ENCODE measurements at places on chromosomes 12 and 14.

- DNase-seq, result no peak
Measured at GRCh38 chr14:67562776-67563150, 29.7 kb downstream of the PLEKHH1 start.

DNA sequence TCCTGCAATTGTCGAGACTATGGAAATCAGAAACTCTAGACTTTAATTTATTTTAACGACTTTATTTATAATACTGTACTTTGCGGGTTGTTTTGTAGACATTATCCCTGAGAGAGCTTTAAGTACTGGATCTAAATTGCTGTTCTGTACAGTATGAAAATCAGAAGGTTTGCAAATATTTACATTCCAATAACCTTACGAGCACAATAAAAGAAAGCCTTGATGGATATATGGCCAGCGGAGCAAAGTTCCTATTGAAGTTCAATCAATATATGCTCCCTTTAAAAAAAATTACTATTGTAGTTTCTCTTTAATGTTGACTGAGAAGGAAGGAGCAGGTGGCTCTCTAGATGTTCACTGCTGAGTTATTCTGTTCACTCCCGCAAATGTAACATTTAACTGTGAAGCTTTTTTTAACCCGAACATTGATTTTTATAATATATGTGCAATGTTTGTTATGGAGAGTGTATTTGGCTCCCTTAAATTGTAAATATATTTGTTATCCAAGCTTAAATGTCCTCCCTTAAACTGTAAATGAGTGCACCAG lies 235.3 kb downstream of the PLCZ1 start:
- DNase-seq, result no peak

DNA sequence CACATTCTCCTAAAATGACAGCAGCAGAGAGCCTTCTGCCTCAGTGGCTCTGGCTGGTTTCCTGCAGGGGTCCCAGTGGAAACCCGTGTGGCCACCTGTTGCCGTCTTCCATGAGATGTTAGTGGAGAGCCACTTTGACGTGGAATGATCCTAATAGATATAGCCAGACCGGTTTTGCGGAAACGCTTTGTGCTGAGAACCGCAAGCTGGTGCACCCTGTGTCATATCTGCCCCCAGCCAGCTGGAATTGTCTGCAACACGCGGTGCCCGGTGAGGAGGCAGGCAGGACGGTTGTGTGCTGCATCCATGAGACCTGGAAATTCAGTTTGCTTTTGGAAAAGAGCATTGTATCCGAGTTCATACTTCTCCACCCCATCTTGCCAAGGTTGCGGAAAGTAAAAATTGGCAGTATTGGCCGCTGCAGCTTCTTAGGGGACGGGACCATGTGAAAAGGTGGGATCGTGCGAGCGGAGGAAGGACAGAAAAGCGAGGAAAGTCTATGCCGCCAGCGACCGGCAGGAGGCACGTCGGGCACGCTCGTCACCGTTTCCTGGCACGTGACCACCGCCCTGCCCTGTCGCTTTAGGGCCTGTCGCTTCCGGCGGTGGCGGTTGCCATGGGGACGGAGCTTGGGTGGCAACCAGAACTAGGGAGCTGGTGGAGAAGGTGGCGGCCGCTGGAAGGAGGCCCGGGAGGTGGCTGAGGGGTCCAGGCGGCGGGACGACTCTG lies at the start of gene CFAP251:
TSS of gene CFAP251 (plus strand) at position 643 of the 729 bp plus-strand sequence. CDS start 2,714 bp downstream, outside the sequence.
- peak; percentile 100 for DNase-seq

GRCh38 chr12:116539905-116540482 lies 19.2 kb upstream of the MAP1LC3B2 start:
- DNase-seq, result no peak

DNA sequence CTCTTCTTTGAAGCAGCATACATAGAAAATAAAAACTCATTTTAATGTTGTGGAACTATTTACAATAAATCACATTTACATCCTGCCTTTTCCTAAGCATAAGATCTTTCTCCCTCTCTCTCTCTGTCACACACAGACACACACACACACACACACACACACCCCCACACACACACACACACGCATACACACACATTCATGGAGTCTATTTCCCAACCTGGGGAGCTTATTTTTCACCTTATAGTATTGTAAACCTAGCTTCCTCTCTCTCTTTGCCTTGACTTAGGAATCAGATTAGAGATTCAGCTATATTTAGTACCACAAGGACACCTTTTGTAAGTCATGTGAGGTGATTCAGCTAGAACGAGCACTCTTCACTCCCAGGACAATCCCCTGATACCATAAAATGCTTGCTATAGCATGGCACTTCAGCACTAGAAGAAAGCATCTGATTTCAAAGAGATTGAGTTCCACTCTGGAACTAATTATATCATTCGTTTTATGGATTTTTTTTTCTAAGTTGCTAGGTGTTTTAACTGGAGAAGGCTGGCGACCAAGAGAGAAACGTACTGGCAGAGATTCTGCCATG lies 23.6 kb downstream of the TMEM30B start:
- no peak for DNase-seq

GRCh38 chr12:107670999-107671643 lies 14.5 kb upstream of the PWP1 start:
- DNase-seq, result no peak

DNA sequence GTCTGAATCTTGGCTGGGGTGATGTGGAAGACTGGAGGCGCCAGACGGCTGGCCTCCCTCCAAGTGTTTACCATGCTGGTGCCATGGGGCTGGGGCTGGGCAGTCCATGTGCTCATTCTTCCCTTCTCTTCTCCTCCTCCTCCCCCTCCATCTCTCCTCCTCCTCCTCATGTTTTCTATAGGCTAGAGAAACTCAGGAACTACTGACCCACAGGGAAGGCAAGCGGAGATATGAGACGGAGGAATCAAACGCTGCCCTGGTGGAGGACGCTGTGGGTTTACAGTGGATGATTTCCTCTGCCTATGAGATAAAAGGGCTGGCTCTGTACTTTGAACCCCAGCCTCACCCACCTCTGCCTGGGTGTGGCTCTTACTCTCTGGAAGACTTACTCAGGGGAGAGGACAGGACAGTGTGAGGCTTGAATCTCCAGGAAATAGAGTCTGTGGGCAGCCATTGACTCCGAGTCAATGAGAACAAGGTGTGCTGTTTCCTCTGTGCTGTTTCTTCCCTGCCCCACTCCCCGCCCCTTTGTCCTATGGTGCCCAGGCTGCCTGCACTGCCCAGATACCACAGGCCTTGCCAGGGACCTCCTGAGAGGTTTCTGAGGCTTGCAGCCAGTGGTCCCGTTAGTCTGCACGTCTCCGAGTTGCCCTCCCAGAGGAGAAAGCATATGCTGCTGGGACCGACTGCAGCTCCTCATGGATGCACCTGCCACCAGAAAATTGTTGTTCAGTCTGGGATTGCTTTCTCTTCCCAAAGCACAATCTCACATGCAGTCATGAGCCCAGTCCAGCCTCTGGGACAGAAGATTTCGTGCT lies 132.6 kb upstream of the ARHGAP5 start:
- DNase-seq, result no peak

GRCh38 chr14:50230701-50231474 lies 490 bp downstream of the SOS2 start:
- peak; percentile 92 for DNase-seq

GRCh38 chr12:6956021-6956727 lies 5.0 kb downstream of the PTPN6 start:
- DNase-seq, result peak; percentile 88

DNA sequence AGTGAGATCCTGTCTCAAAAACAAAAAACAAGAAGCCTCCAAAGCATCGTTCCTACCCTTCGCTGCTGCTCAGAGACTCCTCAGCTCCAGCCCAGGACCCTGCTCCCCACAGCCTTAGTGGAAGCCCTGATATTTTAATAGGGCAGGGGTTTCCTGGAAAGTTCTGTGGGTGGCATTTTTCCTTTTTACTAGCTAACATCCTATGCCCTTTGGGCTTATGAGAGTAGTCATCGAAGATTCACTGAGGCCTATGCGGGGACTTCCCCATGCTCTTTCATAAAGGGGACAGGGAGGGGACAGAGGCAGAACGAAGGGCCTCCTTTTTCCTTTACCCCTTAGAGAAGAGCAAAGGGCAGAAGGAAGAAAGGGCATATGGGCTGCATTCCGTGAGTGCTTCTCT lies 8.3 kb downstream of the LAG3 start:
- no peak for DNase-seq

DNA sequence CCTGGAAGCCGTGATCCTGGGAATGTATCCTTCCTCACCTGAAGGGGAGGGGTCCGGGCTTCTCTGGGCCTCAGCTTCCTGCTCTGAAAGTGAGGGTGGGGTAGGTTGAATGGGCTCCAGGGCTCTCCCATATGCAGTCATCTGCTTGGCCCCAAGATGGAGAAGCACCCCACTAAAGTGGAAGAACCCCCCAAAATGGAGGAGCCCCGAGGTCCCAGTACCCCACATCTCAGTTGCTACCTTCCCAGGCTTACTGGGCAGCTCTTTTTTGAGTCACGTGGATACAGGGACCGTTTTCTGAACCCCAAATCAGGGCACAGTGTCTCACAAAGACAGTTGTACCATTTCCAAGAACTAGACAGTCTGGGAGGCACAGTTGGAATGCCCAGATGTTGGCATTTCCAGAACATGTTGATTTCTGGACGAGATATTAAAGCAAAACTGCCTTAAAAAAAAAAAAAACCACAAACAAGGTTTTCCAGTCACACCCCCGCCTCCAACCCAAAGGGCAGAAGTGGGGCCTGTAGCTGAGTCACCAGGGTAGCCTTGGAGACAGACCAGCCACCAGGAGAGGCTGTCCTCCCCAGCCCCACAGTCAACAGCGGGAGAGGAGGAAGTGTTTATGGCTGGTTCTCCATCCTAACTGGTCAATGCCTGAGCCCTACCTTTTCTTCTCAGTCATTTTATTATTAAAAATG lies 12.1 kb downstream of the VASH1 start:
- peak; percentile 77 for DNase-seq

GRCh38 chr12:15984097-15984800 lies 73.1 kb downstream of the DERA start:
- no peak for DNase-seq

GRCh38 chr12:54701940-54702592 lies 53.9 kb upstream of the DCD start:
- no peak for DNase-seq

GRCh38 chr14:68363843-68364767 lies 428.8 kb downstream of the ZFP36L1 start:
- DNase-seq, result peak; percentile 85

GRCh38 chr12:32949815-32950214 lies 53.2 kb upstream of the PKP2 start:
- DNase-seq, result no peak

- DNase-seq, result no peak
Measured at GRCh38 chr12:26092346-26093105, 32.3 kb downstream of the BHLHE41 start.

GRCh38 chr12:95181103-95181502 lies 36.2 kb downstream of the FGD6 start:
- no peak for DNase-seq

GRCh38 chr14:104180561-104181165 lies 42.3 kb downstream of the KIF26A start:
- no peak for DNase-seq

DNA sequence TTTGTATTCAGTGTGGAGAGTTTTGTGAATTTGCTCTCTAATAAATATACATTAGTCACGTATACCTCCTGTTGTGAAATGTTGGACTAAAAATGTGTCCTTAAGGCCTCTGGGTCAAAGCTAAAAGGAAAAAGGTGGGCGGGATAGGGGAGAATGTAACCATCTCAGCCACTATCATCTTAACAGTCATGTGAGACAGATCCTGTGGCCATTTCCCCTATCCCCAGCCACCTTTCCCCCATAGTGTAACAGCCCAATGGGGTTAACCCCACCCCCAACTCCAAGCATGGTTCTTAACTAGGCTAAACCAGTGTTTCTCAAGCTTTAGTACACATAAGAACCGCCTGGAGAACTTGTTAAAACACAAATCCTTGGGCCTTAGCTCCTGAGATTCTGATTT lies 6.5 kb upstream of the ITPR2 start:
- DNase-seq, result no peak

GRCh38 chr12:23055004-23055403 lies 430.0 kb downstream of the ETNK1 start:
- DNase-seq, result no peak

GRCh38 chr14:70616646-70617045 lies 16.2 kb upstream of the MED6 start:
- DNase-seq, result no peak

All from spleen (tissue), 13 donors.